Sigmoid colon (tissue), 7 donors: ENCODE measurements at places on chromosomes 4 and X.

- no peak for DNase-seq
- no peaks in the 10 kb centered on the region for H3K36me3 ChIP-seq
- no peaks in the 10 kb centered on the region for H3K4me1 ChIP-seq
- no peak overlapping the region for H3K27ac ChIP-seq
- H3K27me3 ChIP-seq: no peaks in the 10 kb centered on the region
- no peak overlapping the region for H3K4me3 ChIP-seq
These were observed 132.1 kb downstream of the EDA start for GRCh38 chrX:69748055-69748454.

DNA sequence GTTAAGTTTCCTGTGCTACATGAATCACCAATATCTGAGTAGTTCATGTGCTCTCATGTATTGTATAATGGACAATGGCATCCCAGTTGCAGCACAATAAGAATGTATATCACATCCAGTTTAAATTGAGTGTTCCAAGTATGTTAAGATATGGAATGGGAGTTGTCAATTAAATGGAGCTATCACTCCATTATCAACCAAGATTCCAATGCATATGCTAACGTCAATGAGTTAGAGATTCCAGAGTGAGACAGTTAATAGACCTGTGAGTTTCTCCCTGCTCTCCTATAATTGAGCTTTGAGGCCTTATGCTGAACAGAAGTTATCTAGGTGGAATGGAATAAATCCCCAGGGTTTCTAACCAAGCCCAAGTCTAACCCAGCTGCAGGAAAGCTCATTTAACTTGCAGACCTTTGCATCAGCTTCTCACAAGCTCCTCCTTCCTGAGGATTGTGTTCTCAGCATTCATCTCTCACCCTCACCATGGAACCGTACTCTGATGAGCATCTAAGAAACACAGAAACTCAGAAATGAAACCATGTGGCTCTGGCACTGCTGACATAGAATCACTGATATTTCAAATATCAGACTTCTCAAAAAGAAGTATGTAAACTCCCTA, 84.8 kb downstream of the TIGD2 start:
- H3K4me3 ChIP-seq: no peak overlapping the region
- no peaks in the 10 kb centered on the region for H3K36me3 ChIP-seq
- H3K4me1 ChIP-seq: no peaks in the 10 kb centered on the region

GRCh38 chrX:155113097-155113496, 41.8 kb downstream of the BRCC3 start:
- no peaks in the 10 kb centered on the region for H3K27me3 ChIP-seq
- H3K4me1 ChIP-seq: no peaks in the 10 kb centered on the region
- H3K4me3 ChIP-seq: no peak overlapping the region
- no peaks in the 10 kb centered on the region for H3K36me3 ChIP-seq
- H3K27ac ChIP-seq: no peak overlapping the region

GRCh38 chr4:28313729-28314713, 1453.4 kb downstream of the STIM2 start:
- no peak overlapping the region for H3K27ac ChIP-seq
- H3K36me3 ChIP-seq: no peaks in the 10 kb centered on the region
- H3K27me3 ChIP-seq: no peaks in the 10 kb centered on the region
- no peak for DNase-seq
- no peak overlapping the region for H3K4me3 ChIP-seq
